ENCODE measurements at places on chromosomes 12 and 14.

GRCh38 chr12:25058658-25059058 lies 109.8 kb upstream of the BCAT1 start:
- peak; percentile 54 for DNase-seq

GRCh38 chr14:77970646-77971045 lies 170.7 kb downstream of the ADCK1 start:
- no peak for DNase-seq

DNA sequence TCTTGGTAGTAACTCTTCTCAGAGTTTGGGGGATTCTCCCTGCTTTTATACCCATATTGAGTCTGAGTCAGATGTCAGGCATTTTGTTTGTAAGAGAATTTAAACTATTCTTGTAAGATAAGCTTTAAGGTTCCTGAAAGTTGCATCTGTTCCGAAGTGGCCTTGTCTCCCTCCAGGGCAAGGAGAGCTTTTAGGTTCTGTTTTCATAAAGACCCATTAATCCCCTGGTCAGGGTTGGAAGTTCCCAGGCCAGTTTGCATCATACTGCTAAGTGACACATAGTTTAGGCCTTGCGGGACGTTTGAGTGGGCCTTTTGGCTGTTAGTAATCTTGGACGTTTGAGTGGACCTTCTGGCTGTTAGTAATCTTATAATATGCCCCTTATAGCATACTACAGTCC lies 396.7 kb downstream of the NPAS3 start:
- no peak for DNase-seq

DNA sequence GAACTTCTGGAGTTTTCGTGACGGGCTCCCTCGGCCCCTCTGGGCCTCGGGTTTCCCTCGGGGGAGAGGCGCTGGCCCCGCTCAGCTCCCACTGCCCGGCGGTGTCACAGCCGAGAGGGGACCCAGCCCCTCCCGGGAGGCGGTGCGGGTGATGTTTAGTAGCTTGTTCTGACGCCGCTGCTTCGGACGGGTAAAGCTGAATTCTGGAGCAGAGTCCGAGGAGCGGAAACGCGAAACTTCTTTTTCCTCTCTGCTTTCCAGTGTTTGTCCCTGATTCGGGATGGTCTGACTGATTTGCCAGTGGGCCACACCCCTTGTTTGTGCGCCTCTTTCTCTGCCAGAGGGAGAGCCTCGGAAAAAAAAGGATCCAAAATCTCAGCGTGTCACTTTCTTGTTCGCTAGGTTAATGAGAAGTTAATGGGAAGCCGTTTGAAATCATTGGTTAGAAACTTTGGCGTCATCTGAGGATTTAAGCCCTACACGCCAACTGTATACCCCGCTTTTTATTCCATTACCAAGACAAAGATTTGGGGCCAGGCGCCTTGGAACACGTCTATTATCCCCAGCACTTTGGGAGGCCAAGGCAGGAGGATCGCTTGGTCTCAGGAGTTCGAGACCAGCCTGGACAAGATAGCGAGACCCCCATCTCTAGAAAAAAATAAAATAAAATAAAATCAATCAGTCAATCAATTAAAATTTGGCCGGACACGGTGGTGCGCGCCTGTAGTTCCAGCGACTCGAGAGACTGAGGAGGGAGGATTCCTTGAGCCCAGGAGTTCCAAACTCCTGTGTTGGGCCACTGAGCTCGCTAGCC lies 756 bp downstream of the TULP3 start:
- peak; percentile 24 for DNase-seq

DNA sequence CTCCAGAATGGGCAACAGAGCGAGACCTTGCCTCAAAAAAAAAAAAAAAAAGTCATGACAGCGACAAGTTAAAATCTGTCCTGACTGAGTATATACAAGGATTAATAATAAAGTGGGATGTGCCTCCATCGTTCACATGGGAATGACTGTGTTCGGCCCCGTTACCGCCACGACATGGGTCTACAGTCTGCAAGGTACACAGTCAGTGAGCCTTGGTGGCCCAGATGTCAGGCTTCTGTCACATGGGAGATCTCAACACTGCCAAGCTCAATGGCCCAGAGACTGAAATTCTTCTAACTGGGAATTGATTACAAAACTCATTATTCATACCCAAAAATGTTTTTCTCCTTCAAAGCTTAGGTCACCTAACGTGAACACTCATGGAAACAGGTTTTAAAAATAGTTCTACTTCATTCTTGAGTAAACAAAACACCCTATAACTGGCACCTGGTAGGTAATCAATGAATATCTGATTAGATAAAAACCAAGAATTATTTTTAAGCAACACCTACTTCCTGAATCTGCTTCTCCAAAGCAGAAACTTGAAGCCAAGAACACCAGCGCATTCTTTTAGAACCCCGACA lies 66.0 kb downstream of the NT5DC3 start:
- no peak for DNase-seq

DNA sequence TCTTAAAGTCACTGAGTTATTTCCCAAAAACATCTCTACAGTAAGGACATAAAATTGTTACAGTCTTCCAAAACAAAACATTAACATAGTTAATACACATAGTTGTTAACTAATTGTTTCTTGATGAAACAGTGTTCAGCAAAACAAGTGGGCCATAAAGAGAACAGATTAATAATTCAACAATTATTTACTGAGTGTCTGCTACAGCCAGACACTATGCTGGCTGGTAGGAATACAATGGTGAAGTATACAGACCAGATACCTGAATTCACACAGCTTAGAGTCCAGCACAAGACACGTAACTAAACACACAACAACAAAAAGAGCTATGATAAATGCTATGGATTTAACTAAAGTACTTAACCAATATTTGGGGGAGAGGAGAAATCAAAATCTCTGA lies 47.0 kb downstream of the PPP1R12A start:
- DNase-seq = no peak

- no peak for DNase-seq
Measured at GRCh38 chr14:53879022-53879686, 77.5 kb downstream of the BMP4 start.

GRCh38 chr14:99737451-99737951 lies 53.4 kb downstream of the CYP46A1 start:
- no peak for DNase-seq

- DNase-seq = no peak
Measured at GRCh38 chr12:114320968-114321367, 85.0 kb downstream of the TBX5 start.

GRCh38 chr12:109758426-109759420 lies 45.1 kb downstream of the FAM222A start:
- no peak for DNase-seq

DNA sequence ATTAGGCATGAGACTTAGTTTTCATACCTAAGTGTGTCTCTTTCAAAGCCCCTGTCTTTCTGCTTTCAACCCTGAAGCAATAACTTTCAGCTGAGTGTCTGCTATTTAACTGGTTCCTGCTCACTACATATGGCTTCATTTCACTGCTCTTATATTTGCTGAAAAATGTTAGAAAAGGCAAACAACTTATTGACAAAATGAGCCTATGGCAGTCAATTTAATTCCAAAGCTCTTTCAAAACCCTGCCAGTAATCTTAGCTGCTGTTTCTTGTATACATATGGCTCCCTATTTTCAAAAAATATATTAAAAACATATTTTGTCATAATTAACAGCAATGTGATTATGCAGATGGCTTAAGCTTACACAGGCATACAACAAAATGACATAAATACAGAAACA lies 334.1 kb upstream of the MGAT4C start:
- DNase-seq = no peak

- no peak for DNase-seq
Measured at GRCh38 chr14:62079038-62079437, 316.8 kb downstream of the SNAPC1 start.

DNA sequence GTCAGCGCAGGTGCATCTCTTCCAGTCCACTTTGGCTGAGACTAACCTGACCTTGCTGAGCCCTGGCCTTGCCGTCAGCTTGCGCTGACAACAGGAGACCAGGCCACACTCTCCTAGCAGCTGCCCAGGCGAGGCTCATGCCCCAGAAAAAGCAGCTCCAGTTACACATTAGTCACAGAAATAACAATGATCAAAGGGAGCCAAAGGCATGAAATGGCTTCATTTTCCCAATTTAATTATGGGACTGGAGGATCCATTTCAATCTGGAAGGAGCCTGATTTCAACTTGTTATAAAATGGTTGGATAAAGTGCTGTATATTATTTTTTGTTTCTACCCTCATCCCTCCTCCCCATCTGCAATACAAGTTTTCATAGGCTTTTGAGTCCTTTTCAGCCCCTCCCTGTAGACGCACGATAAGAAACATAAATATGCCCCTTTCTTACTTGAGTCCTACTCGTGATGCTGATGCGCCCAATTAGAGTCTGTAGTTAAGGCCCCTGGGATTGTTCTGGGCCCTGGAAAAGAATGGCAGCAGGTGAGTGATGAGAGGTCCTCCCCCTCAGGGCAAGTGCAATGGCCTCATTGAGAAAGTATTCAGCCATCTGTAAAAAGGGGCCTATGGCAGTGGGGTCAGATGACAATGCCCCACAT lies 376.0 kb downstream of the C12orf75 start:
- DNase-seq = no peak

DNA sequence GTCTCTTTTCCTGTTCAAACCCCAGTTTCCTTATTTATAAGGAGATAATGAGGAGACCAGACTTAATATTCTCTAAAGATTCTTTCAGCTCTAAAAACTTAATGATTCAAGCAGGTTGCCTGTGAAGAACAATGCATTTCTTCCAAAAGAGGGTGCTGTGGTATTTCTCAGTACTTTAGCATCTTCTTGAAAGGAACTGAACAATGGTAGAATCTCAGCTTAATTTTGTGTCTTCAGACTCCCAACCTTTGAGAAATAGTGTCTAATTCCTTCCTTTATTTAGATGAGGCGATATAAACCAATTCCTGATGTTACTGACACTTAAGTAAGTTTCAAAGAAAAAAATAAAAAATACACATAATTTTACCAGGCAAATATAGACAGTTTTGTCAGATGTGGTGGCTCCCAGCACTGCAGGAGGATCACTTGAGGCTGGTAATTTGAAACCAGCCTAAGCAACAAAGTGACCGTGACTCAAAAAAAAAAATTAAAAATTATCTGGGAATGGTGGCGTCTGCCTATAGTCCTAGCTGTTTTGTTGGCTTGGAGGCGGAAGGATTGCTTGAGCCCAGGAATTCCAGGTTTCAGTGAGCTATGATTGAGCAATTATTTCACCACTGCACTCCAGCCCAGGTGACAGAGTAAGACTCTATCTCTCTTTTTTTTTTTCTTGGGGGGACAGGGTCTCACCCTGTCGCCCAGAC lies 76.9 kb upstream of the PSMA6 start:
- DNase-seq = peak; percentile 58

- DNase-seq = peak; percentile 85
Measured at GRCh38 chr14:104677512-104678332, 11.7 kb upstream of the INF2 start.

DNA sequence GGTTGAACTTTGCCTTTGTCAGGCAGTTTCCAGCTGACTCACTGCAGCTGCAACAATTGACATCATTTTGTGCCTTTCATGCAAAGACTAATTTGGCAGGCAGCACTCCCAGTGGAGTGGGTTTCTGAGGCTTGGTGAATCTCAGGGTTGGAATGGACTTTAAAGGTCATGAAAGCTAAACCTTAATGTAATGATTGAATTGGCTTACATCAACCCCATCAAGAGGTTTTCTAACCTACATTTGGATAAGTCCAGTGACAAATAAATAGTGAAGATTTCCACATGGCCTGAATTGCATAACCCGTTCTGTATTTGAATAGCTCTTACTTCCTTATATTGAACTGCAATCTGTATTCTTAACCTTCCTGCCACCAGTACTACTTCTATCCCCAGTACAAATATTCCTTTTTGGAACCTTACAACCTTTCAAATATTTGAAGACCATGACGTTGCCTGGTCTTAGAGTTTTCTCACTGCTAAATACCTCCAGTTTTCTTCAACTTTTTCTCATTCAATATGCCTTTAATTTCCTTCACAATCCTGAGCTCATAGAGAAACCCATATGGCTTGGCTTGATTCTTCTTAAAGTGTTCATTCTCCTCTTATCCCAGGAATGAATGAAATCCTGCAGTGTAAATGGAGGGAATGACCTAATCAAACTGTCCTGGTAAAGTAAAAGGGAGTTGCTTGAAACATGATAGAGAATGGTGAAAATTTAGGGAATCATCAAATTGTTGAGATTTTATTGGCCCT lies 168.1 kb upstream of the NOVA1 start:
- peak; percentile 24 for DNase-seq

DNA sequence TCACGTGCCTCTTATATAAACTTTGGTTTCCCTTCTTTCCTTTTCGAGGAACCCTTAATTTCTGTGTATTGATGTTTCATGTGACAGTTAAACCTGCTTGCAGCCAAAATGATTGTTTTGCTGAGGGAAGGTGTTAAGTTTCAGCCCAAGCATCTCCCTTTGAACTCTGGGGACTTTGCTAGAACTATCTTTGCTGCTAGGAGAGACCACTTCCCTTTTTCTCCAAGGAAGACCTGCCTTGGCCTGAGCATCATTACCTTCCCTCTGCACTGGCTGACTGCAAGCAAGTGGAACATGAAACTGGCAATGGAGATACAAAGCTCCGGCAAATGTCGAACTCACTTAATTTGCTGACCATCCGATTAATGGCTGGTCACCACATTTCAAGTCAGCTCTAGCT lies 192.8 kb downstream of the GRIN2B start:
- DNase-seq = no peak

DNA sequence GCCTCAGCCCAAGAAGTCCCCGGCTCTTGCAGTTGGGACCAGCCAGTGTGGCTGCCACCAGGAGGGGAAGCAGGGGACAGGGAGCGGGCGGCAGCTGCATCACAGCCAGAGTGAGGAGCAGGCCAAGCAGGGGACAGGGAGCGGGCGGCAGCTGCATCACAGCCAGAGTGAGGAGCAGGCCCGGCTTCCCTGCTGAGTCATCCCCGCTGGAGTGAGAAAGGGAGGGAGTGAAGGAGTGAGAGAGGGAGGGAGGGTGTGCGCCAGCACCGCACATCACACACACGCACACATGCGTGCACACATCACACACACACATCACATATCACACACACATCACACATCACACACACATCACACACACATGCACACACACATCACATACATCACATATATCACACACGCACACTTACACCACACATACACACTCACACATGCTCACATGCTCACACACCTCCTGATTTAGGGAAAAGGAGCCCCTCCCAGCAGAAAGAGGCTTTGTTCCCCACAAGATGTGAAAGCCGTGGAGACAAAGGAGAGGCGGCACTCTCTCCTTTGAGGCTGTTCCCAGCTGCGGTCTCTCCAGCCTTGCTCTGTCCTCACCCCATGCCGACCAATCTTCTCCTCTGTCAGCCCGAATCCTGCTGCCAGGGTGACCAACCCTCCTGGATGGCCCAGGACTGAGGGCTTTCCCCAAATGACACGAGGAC lies 16.7 kb upstream of the ZDHHC22 start:
- no peak for DNase-seq

- no peak for DNase-seq
Measured at GRCh38 chr12:42992826-42993225, 403.3 kb upstream of the PRICKLE1 start.

DNA sequence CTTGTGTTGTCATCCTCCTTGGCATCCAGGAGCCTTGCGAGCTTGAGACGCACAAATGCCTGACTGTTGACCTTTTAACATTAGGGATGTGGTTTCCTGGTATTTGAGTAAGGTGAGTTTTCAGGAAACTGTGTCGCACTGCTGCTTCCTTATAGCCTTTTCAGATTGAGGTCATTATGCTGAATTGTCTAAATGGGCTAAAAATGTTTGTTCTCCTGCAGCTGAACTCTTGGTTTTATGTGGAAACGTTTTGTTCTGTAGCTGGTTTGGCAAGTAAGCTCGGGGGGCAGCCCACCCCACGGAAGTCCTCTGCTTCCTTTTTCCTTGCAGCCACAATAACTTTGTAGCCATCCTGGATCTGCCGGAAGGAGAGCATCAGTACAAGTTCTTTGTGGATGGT lies 5.7 kb downstream of the PRKAB1 start:
- peak; percentile 7 for DNase-seq

GRCh38 chr12:1907652-1908611 lies 10.5 kb downstream of the CACNA2D4 start:
- no peak for DNase-seq
